ENCODE measurements at places on chromosomes 12 and 14.

GRCh38 chr12:40559865-40560264, 132.4 kb upstream of the CNTN1 start:
- no peak for DNase-seq

DNA sequence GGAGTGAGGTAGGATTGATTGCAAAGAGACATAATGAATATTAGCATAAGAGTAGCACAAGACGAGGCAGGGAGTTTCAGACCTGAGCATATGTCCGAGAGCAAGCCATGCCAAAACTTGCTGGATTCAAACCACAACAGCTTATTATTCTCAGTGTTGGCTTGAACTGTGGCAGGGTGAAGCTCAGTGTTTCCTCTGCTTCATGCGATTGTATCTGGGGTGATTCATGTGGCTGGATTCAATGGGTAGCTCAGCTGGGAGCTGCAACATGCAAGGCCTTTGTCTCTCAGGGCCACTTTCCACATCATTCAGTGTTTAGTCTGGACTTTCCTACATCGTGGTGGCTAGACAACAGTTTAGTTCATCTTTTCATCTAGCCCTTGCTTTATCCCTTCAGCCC, 22.1 kb upstream of the E2F7 start:
- DNase-seq: no peak

DNA sequence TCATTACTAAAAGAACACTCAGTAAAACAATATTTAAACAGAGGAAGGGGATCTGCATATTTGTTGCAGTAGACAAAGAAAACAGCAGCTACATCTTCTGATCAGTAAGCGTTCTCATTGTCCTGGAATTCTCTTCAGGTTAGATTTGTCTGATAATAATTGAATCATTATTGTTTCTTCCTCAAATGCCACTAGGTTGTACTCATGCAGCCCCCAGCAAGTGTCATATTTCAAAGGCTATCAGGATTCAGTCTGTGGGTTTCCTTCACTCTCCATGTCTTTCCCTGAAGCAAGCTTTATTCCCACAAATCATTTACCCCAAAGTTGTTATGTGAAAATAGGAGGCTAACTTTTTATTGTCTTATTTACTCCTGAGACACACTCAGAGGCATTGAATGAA, 14.7 kb downstream of the PIK3C2G start:
- no peak for DNase-seq

DNA sequence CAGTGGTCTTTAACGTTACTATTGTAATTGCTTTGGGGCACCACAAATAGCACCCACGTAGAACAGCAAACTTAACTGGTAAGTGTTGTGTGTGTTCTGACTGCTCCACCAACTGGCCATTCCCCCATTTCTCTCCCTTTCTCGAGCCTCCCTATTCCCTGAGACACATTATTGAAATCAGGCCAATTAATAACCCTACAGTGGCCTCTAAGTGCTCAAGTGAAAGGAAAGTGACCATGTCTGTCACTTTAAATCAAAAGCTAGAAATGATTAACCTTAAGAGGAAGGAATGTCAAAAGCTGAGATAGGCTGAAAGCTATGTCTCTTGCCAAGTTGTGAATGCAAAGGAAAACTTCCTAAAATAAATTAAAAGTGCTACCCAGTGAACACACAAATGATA, 22.3 kb downstream of the PPP1R13B start:
- no peak for DNase-seq

DNA sequence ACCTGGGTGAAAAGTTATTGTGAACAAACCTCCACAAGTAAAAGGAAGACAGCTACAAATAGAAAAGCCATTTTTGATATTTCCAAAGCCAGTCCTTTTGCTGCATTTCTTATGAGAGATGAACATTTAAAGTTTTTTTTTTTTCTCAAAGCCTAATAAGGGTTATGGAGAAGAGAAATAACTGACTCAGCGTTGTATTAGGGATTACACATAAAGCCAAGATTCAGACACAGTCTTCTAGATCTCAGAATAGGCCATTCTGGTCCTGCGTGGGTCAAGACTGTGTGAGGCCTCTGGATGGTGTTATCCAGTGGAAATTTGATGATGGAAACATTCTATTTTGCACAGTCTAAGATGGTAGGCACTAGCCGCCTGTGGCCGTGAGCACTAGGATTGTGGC, 459.8 kb downstream of the EGLN3 start:
- no peak for DNase-seq

DNA sequence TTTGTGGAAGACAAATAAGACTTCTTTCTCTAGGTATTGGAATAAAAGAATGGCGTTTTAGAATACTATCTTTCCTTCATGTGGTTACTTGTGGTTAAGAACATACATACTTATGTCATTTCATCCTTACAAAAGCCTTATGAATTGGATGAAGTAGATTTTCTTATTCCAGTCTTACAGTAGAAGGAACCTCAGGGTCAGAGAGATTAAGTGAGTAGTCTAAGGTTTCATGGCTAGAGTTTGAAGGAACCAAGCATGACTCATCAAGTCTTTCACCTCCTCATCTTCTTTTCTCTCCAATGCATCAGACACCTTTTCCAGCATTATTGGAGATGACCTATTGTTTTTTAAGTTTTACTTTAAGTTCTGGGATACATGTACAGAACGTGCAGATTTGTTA, 92.9 kb upstream of the NEDD1 start:
- no peak for DNase-seq

DNA sequence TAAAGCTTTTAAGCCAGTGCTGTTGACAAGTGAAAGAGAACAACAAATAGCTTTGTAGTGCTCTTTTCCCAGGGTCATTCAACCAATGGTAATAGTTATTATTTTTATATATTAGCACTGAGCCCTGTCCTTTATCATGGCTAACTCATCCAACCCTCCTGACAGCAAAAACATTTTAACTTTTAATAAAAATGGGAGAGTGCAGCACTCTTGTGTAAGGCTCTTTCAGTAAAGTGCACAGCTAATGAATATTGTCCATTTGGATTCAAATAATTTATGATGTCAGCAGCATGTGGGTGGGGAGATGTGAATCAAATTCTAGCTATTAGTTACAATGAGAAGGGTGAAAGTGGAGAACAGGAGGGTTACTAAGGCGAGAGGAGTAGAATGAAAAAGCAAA, 185.7 kb downstream of the SOX5 start:
- no peak for DNase-seq

- no peak for DNase-seq
Observed at GRCh38 chr12:111558107-111558376, 41.1 kb downstream of the ATXN2 start.

DNA sequence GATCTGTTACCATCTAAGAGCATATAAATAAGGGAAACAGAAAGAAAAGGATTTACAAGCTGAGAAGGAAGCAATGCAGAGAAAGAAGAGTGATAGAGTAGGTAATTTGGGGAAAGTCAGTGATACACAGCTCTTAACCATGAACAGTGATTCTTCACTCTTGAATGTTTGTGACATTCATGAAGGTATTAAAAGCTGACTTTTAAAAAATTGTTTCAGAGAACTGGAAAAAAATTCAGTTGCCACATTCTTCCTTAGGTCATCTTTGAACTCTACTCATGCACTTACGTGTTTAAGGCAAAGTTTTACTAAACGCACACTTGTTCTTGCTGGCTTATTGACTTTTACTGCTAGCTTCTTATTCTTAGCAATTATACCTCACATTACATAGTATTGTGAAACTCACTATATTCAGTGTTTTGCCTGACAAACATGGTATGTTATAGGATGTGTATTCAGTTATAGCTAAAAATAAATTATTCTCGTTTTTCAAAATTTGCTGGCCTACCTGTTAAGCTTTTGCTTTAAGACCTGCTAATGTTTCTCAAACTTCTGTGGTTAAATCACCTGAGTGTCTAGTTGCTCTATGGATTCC, 10.9 kb downstream of the HIF1A start:
- no peak for DNase-seq

GRCh38 chr14:59869381-59870255, 958 bp downstream of the RTN1 start:
- DNase-seq: no peak

DNA sequence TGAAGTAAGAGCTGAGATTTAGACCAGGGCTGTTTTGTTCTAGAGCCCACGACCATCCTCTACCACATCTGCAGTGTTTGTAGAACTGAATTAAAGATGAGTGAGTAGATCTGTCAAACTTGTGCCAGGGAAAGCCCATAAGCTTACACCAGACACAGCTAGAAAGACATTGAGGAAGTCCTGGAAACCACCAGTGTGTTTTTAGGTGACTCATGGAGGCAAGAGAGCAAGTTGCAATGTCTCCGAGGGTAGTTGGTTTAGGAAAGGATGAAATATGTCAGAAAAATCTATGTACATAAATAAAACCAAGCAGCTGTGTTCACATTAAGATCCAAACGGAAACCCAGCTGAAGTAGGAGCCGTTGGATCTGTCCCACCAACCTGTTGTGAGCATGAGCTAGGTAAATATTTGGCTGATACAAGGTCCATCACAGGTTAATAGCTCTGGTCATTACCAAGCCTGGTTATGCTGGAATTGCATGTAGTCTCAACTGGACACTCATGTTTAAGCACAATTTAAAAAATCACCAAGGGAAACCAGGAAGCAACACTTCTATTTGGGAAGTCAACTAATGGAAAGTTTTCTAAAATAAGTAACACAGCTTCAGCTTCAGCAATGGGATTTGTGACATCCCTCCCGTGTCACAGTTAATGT, 49.9 kb upstream of the PLEKHG3 start:
- no peak for DNase-seq

DNA sequence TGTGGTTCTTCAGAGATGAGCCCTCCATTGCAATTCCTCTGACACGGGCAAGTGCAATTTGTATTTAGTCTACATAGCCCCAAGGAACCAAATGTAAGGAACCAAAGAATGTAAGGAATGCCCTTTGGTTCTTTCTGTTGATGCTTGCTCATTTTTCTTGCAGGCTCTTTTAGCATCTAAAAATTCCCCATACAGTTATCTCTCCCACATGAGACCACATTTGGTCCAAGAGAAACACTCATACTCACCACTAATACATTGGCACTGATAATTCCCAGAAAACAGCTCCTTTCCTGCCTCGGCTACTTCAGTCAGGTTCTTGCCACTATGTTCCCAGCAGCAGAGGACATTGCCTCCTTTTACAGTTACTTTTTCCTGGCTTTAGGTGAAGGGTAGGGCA, 332.6 kb downstream of the AEBP2 start:
- DNase-seq: no peak

GRCh38 chr14:71523630-71524319, 408.5 kb upstream of the RGS6 start:
- DNase-seq: no peak

DNA sequence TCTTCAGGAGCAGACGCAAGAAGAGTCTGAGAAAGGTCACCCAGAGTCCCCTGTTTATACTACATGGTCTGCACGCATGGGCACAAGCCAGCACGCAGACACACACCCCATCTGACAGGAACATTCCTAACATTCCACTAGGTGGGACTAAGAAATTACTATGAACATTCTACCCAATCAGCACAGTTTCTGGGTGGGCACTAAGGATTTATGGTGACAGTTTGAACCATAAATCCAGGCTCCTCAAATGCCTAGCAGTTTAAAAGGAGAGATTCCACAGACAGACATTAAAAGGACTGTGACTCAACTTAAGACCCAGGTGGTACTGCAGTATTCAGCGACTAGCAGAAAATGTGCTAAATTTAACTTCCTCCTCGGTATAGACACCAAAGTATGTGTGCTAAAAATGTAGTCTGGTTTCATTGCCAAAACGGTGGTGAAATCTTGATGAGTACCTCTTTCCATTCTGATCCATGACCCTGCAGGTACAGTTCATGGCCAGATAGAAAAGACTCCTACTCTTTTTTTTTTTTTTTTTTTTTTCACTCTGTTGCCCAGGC, 16.2 kb downstream of the ABHD4 start:
- DNase-seq: no peak

GRCh38 chr12:26198742-26199141, 3.4 kb downstream of the SSPN start:
- no peak for DNase-seq

DNA sequence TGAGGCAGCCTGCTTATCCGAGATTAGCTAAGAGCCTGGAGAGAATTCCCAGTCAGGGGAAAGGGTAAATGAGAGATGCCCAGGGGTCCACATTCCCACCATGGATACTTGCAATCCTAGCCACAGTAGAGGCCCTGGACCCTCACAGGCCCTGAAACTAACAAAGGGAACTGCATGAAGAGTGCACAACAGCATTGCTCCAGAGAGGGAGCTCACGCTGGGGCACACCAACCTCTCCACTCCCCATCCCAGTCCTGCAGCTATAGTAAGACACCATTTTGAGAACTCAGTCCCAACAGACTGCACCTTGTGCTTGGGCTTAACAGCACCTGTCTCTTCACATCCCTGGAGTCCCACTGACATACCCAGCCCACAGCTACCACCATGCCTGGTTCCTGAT, 30.5 kb downstream of the CEP83 start:
- DNase-seq: no peak

DNA sequence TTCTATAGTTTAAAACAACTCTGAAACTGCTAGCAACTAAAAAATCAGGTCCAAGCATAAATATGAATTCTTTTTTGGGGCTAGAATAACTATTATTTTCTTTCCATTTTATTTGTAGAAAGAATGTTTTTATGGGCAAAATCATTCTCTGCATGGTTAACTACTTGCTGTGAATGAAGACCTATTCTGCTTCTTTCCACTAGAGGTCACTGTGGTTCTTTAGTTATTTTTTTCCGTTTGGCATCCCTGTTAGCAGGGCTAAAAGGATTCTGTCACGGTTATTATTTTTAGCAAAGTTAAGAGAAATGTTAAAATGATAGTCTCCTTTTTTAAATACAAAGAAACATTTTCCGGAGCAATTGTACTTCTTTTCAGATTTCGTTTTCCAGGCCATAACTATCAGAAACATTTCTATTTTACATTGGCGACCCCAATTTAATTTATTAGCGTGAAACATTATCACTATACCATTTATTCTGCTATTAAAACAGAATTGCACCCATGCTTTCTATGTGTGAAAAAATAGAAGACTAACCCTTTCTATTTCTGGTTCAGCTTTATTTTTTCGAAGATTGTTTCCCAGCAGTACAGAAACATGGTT, 404.8 kb downstream of the ATP23 start:
- DNase-seq: no peak

GRCh38 chr12:4300883-4301282, 20.1 kb upstream of the TIGAR start:
- DNase-seq: no peak

GRCh38 chr14:49909016-49909415, 16.1 kb downstream of the ARF6 start:
- DNase-seq: no peak

- no peak for DNase-seq
Observed at GRCh38 chr12:14273913-14274311, 91.6 kb upstream of the ATF7IP start.

- no peak for DNase-seq
Observed at GRCh38 chr14:74886001-74886400, 4.3 kb downstream of the DLST start.

GRCh38 chr12:12985817-12986408, 14.2 kb downstream of the HEBP1 start:
- DNase-seq: no peak

GRCh38 chr14:71209888-71210287, 302.6 kb downstream of the PCNX1 start:
- DNase-seq: no peak
